Stimulated activated CD8-positive, alpha-beta memory T cell treated with anti-CD3 and anti-CD28 coated beads, Interleukin-15, amount 100 ng/mL, for 4 hours (primary cell): ENCODE measurements at places on chromosomes 4 and X.

- DNase-seq, result no peak
Observed at GRCh38 chr4:62513306-62513705, 1313.2 kb downstream of the ADGRL3 start.

DNA sequence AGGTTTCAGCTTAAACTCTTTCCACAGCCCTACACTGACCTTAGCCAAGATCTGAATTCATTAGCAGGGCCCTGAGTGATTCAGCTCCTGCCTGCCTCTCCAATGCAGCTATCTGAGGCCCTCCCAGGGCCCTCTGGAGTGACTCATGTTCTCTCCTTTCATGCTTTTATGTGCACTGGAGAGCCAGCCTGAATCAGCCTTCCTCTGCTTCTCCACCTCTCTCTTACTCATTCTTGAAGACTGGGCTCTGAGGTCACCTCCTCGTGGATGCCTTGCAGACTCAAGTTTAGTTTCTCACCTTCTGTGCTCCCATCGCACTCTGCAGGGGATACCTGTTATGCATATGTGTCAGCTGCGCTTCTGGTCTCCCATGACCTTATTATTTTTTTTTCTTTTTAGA is 3.1 kb upstream of the OCIAD2 start:
- DNase-seq, result peak; percentile 14

GRCh38 chrX:129111081-129111798 is 412.1 kb downstream of the SMARCA1 start:
- DNase-seq, result no peak

- DNase-seq, result no peak
Observed at GRCh38 chrX:12984603-12985319, 9.9 kb downstream of the TMSB4X start.

DNA sequence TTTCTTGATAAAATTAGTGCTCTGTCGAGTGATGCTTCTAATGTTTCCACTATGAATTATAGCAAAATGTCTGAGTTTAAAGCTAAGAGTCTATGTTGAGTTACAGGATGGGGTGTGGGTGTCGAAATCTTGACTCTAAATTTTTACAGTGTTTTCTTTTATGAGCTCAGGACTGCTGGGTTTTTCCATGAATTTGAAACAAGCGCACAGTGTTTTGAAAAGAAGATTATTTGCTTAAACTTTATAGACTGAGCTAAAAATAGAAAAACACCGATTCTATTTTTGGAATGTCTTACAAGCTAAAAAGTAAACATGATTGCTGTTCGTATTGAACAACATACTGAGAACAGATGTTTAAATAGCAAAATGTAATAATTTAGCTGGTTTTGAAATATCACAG is 7.5 kb downstream of the PTTG2 start:
- no peak for DNase-seq

- no peak for DNase-seq
Observed at GRCh38 chr4:101762025-101762424, 28.5 kb upstream of the BANK1 start.

DNA sequence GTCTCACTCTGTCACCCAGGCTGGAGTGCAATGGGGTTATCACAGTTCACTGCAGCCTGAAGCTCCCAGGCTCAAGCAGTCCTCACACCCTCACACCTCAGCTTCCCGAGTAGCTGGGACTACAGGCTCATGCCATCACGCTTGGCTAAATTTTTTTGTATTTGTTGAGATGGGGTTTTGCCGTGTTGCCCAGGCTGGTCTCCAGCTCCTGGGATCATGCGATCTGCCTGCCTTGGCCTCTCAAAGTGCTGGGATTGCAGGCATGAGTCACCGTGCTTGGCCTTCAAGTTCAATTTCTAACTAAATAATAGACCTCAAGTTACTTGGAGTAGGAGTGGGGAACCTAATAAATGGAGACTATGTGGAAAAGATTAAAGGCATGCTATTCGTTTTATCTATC is 48.9 kb downstream of the MND1 start:
- DNase-seq, result no peak

GRCh38 chrX:49760290-49760890 is 64.6 kb upstream of the PAGE1 start:
- DNase-seq, result no peak

- DNase-seq, result no peak
Observed at GRCh38 chr4:20679951-20680350, 20.3 kb upstream of the PACRGL start.

DNA sequence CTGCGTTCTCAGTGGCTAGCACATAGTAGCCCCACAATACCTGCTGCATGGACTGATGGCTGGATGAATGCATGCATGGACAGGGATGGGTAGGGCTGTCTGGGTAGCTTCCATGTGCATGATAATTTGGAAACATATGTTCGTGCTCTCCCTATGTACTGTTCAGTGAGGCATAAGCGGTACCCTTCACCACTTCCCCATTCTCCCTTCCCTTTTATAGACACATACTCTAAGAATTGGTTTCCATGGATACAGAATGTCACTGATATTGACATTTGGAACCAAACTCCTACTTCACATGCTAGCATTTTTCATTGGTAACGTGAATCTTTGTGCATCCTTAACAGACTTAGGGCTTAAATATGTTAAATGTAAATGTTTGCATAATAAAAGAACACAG is 20.4 kb downstream of the USP46 start:
- DNase-seq, result no peak

DNA sequence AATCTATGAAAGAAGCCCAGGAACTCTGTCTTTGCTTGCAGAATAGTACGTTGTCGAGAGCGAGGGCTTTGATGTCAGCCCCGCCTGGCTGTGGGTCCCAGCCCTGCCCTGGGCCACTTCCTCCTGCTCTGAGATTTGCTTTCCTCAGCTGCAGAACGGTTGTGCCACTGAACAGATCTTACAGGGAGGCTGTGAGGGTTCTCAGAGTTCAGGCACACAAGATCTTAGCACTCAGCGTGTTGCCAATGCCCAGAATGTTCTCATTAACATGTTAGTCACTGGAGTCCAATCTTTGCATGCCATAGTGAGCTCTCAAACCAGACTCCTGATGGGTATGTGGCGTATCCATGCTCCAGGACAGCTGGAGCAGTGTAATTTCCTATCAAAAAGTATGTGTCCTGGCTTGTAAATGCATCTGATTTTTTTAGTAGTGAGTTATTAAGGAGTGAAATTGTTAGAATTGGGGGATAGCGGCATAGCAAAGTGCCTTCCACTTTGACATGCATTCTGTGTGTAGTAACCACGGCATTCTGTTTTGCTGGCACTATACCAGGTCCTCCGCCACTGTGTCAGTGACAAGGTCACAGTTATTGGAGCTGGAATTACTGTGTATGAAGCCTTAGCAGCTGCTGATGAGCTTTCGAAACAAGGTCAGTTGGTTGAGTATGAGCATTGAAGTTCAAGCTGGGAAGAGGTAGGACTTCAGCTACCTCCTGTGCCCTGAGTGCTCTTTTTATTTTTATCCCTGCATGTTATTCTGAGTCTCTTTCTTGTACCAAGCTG is 31.6 kb downstream of the TKTL1 start:
- DNase-seq, result no peak

- DNase-seq, result no peak
Observed at GRCh38 chr4:174681723-174682300, 147.2 kb downstream of the GLRA3 start.

DNA sequence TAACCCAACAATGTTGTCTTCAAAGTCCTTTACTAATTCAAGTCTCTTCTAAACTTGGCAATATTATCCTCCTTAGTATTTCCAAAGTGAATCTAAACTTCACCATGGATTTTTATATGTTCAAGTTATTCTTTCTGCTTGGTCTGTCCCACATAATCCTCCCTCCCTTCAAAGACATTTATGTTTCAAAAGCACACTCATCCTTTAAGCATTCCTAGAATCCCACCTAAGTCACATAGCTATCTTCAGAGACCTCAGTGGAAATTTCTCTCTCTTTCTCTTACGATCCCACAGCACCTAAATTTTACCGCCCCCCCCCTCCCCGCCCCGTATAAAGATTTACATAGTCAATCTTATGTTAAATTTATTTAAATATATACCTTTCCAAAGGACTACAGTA is 314.9 kb upstream of the GRIA3 start:
- no peak for DNase-seq

DNA sequence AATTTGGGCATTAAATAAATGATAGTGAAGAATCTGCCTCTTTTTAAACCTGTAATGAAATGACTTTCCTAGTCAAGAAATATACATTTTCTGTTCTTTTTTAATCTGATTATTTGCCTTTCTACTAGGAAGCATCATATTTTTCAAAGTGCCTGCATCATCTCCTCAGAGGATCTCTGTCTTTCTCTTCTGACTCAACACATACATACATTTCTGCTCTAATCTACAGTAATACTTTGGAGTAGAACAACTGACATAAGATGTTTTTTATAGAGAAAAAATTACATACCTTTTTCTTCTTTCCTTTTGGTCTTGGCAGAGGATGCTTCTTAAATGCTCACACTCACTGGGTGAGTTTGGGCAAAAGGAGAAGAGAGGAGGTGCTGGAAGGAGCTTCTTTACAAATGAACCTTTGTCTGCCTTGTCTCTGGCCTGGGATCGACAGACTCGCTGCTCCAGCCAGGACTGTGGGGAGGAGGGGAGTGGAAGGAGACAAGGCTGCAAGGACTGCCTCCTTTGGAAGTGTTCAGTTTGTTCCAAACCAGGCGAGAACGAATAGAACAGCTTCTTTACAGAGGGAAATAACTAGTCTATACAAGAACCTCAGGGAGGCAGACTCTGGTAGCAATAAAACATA is at the start of gene SCRG1:
Gene SCRG1, minus strand, starts transcription at position 338 of the 637 bp plus-strand sequence. CDS start 7,702 bp downstream, outside the sequence.
- DNase-seq, result no peak

DNA sequence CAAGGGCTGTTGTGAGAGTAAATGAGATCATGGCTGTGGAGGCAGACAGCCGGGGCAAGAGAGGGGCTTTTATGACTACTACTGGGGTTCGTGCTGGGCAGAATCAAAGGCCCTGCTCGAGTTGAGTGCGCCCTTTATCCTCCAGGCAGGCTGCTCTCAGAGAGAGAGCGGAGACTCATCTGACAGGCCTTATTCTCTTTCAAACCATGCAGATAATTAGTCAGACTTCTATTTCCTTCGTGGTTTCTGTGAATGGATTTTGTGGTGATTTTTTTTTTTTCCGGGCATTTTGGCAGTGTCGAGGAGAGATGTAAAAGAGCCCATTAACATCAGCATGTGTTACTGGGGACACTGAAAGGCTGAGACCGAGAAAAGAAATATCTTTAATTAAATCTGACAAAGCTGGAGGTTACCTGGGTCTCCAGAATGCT is 73.6 kb downstream of the MED28 start:
- no peak for DNase-seq

- DNase-seq, result no peak
Observed at GRCh38 chr4:88211473-88212252, 53.2 kb upstream of the ABCG2 start.

DNA sequence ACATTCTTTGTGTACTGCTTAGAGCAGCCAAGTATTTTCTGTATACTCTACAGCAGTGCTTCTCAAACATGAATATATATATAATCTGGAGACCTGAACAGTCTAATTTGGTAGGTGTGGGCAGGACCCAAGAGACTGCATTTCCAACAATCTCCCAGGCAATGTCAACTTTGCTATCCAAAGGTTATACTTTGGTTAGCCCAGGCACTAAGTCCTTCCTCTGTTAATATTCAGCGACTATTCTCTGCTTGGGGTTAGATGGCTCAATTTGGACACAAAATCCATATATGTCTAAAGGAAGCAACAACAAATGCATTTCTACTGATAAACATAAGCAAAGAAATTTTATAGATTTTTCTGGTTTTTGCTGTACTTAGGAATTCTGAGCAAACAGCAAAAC is 480.0 kb upstream of the RPS6KA3 start:
- DNase-seq, result no peak

- no peak for DNase-seq
Observed at GRCh38 chr4:25361253-25361652, 15.8 kb upstream of the ANAPC4 start.

GRCh38 chr4:101556842-101557241 is 209.5 kb upstream of the PPP3CA start:
- no peak for DNase-seq

DNA sequence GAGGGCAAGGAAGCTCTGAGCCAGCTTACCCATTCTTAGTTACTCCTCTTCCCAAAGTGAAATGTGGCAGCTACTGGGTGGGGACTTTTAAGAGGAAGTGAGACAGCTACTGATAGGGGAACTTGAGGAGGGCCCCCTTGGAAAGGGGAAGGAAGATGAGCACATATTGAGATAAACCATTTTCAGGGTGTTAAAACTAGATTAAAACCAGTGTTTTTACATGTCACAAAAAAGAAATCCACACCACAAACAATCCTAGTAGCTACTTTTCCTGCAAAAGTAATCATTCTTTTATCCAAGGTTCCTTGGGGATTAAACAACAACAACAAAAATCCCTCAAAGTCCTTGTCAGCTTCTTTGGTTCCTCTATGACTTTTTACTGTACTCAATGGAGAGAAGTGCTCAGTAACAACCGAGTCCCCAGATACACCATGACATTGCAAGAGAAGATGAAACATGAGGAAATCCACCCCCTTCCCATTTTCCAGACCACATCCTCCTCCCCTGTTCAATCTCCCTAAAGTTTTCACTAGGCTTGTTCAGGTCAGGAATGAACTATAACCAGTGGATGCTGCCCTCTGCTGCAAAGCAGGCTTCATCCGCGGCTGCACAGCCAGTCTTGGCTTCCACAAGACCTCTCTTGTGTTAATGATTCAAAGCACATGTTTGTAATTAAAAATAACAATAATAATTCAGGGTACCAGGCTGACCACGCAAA is 113.5 kb upstream of the TMEM164 start:
- no peak for DNase-seq

GRCh38 chrX:55111578-55112254 is 22.9 kb downstream of the PAGE2 start:
- DNase-seq, result no peak

- no peak for DNase-seq
Observed at GRCh38 chrX:105173071-105173470, 47.4 kb downstream of the TEX13A start.

DNA sequence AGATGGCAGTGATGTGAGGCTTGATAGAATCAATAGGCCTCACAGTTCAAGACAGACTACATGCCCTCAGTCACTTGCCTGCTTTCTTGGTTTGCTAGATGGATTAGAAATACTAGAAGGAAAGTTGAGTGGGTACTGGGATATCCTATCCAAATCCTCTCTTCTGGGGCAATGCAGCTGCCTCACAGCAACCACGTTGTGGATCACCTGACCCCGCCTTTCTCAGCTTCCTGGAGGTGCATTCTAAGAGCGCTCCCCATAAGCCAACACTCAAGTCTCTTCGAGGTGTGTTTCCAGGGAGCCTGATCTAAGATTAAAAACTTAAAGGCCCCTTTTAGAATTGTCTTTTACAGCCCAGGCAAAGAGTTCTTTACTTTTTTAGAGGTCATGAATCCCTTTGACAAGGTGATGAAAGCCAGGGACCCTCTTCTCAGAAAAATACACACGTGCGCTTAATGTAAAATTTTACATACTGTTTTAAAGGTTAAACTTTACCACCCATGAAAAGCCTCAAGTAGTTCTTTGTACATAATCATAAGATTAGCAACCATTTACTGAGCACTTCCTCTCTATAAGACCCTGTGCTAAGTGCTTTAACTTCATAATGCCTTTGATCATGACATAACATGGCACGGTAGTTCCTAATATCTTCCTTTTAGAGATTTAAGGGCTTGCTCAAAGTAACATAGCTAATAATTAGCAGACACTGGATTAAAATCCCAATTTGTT is 840 bp upstream of the RPL34 start:
- no peak for DNase-seq

GRCh38 chr4:48017108-48017571 is 568 bp downstream of the NIPAL1 start:
- DNase-seq, result peak; percentile 29
